ENCODE measurements at places on chromosomes 7 and 10.

- no peak for DNase-seq
These were observed 115.1 kb downstream of the PKD1L1 start for GRCh38 chr7:47833211-47833610.

DNA sequence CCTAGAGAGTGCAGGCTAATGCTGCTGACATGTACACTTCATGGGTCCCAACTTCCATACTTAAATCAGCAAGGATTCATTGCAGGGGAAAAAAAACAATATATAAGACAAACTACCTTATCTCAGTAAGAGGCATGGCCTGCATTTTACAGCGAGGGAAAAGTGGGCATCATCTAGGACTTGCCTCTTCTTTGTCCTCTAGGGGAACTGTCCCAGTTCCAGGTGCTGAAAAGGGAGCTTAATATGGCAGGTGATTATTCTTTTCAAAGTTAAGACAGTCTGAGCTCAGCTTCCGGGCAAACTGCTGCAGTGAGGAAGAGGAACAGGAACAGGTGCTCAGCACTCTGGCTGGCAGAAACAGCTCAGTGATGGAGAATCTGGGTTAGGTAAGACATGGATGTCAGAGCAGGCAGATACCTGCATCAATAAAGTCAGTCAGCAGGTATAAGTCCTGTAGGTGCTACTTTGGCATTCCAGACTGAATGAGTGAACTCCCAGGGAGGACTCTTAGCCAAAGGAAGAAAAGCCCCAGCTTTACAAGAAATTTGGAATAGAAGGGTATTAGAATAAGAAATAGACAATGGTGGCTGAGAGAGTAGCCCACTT lies 147.2 kb downstream of the TMEM178B start:
- no peak for DNase-seq

DNA sequence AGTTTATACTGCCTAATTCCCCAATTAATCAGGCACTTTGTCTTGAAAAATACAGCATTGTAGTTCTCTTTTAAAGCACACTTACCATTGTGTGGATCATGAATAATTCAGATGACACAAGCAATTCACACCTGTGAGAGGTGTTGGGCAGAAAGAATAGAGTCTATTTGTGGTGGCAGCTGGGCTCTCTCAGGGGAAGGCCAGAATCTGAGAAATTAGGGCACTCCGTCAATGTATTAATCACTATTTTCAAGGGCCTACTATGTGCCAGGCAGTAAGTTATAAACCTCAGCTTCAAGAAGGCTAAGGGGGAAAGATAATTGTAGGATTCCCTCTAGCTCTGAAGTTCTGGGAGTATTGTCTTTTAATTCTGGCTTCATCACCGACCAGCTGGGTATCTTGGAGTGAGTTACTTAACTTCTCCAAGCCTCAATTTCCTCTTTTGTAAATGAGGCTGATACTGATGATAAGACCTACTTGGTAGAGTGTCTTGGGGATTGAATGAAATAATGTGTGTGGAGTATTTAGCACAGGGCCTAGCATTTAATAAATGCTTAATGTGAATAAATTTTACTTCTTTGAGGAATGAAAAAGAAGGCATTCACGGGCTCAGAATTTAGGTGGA lies 2.5 kb downstream of the CHN2 start:
- DNase-seq = no peak

DNA sequence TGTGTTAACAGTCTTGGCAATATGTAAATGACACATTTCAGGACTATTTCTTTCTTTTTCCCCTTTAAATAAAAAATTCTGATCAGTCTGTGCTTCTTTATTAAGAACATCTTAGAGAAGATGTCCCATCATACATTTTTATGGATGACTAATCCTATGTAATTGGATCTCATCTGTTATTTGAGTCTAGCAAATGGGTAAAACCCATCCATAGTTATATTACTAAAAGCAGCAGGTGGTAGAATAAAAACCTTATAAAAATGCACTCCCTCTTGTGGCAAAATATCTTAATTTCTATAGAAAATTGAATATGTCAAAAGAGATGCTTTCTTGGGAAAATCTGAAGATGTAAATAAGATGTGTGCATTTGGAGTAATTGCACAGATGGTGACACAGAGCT lies 35.3 kb downstream of the TRRAP start:
- DNase-seq = no peak

- DNase-seq = no peak
These were observed 369.0 kb downstream of the PARD3 start for GRCh38 chr10:34446049-34446448.

DNA sequence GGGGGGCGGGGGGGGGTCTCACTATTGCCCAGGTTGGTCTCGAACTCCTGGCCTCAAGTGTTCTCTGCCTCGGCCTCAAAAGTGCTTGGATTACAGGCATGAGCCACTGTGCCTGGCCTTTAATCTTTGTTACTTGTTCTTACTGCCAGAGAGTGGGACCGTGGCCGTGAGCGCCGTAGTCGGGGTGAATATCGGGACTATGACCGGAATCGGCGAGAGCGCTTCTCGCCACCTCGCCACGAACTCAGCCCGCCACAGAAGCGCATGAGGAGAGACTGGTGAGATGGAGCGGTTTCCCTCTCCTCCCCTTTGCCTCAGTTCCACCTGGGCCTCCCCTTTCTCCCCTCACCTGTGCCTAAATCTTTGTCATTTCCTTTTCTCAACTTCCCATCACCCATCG lies 6.2 kb downstream of the SRRT start:
- no peak for DNase-seq

GRCh38 chr7:1748076-1748838 lies 78.2 kb downstream of the ELFN1 start:
- DNase-seq = no peak

DNA sequence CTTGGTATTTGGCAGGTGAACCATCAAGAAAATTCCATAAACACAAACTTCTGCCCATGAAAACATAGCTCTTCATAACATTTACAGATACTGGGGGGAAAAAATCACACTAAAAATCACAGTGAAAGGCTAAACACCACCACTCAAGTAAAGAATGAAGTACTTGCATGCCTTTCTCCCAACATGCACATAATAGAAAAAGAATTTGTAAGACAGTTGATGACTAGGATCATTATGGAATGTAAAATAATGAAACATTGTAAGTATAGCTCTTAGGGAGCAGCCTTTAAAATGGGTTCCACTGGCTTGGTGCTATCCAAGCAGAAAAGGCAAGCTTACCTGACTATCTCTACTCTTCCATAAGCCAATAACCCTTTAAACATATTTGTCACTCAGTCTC lies 299.9 kb upstream of the LRRN3 start:
- DNase-seq = no peak

DNA sequence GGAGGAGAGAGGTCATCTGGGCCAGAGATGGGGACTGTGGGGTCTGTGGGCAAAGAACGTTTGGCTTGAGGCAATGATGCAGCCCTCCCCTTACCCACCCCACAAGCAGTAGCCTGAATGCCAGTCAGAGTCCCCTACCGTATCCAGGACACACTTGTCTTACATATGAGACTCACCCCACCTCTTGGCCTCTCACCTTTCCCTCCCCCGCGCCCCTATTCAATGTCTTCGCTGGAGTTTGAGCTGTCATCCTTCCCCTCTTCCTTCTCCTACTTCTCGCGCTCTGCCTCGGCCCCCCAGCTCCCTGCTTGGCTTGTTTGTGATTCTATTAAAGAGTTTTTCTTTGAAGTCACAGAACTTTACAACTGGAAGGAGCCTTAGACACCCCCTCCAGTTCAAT lies 8.9 kb downstream of the PRRT4 start:
- no peak for DNase-seq

- DNase-seq = no peak
These were observed 138.4 kb downstream of the MDFIC start for GRCh38 chr7:115060095-115060870.

DNA sequence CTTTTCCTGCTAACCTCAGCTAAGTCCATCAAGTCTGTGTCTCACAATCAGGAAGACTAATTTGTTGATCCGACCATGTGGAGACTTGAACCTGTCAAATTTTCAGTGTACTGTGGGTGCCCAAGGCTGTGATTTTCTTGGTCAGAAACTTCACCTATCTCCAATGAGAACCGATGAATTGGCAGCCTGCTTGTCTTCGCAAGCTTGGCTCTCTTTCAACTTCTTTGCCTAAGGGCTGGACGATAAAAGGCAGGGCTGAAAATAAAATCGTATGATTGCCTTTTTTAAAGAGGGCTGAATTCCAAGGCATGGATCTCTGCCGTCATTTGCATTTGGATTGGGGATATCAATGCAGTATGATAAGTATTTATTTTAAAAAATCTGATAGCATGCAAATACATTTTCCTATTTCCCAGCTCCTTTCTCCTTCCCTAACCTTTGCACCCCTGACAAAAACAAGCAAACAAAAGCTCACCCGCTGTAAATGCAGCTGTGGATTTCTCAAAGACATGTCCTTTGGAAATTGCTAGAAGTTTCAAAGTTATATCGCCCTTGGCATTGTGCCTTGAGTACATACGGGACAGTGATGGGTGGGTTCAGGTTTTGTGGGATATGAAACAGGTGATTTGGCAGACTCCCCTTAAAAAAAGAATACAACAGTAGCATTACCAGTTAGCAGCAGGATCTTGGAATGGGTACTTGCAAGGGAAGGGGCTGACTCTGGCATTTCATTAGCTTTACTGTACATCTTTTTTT lies 80.6 kb downstream of the NPTX2 start:
- DNase-seq = no peak

- DNase-seq = no peak
These were observed 17.3 kb upstream of the ARL4A start for GRCh38 chr7:12670000-12670729.

DNA sequence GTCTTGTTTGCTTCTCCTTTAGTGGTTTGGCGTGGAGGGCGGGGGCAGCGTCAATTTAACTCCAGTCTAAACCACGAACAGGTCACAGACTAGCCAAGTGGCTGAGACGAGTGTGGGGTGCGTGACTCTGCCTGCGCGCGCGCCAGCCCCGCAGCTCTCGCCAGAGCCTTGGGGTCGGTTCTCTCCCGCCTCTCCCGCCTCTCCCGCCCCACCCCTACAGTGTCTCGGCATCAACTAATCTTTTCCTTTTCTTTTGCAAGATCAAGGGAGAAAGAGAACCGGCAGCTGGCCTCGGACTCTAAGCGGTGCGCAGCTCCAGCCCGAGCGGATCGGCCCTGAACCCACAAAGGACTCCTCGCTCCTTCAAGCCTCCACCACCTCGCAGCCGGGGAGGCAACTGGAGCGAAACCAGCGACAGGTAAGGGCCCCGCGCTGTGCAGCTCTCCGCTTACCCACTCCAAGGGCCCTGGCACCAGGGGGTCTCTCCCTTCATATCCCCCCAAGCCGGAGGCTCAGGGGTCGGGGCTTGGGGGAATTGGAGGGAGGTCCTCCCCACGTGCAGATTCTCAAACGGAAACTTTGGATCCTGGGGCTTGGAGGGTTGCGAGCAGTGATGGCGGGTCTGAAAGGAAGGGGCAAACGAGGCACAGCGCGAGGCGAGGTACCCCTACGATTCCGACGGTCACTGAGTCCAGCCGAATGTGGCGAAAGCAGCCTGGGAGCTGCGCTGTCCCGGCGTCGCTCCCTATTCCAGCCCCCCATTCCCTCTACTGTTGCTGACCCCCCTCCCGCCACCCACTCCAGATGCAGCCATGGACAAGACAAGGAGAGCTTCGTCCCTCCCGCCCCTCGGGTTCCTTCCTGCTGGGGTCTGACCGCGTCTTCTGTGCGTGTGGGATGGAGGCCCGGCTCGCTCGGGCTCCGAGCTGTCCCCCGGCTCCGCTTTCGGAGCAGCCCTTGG lies 829 bp downstream of the CHRM2 start:
- no peak for DNase-seq

- no peak for DNase-seq
These were observed 107.6 kb downstream of the SEMA3E start for GRCh38 chr7:83541187-83541960.

DNA sequence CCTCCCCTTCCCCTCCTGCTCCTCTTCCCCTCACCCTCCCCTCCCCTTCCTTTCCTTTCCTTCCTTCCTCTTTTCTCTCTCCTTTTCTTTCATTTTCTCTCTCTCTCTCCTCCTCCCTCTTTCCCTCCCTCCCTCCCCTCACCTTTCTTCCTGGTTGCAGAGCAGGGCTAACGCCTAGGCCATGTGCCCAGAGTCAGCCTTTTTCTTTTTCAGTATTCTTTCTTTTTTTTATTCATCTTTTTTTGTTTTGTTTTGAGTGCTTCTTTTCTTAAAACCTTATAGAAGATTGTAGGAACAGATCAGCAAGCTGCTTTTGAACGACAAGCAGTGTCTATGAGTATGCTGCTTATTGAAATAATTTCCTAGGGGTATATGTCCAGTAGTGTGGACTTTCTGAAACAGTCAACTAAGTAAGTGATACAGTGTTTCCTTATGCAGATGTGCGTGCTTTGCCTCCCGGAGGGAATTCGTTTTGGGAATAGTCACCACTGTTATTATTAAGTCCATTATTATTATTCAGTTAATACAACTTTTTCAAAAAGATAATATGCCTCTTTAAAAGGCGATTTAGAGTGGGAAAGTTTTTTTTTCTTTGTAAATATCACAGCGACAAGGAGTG lies 219.2 kb downstream of the CAMK1D start:
- DNase-seq = no peak

DNA sequence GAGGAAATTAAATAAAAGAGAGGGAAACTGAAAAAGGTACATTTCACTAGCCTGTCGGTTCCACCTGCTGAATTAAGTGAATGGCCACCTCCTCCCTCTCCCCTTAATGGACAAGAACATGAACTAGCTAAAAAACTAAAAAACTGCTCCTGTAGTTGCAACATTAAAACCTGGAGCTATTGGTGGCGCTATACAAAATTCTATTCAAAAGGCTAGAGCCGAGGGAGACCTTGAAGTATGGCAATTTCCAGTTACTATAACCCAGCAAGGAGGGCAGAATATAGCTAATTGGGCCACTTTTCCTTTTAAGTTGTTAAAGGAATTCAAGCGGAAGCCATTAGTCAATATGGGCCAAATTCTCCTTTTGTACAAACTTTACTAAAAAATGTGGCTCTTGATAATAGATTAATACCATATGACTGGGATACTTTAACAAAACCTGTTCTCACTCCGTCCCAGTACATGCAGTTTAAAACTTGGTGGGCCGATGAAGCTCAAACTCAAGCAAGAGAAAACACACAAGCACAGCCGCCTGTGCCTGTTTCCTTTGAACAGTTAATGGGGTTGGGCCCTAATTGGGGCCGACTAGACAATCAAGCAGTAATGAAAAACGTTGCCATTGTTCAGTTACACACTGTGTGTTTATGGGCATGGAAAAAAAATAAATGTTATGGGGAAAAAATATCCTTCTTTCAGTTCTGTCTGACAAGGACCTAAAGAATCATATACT lies 6.5 kb upstream of the CHST3 start:
- no peak for DNase-seq

DNA sequence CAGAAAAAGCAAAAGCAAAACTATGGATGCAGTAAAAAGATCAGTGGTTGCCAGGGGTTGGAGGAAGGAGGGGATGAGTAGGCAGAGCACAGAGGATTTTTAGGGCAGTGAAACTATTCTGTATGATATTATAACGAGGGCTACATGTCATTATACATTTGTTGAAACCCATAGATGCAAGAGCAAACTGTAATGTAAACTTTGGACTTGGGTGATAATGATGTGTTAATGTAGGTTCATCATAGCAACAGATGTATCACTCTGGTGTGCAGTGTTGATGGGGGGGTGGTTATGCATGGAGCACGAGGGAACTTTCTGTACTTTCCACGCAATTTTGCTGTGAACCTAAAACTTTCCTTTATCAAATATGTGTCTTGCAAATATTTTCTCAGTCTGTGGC lies 23.2 kb downstream of the SLK start:
- no peak for DNase-seq
